ENCODE measurements at places on chromosomes 6 and 20.
A peak's percentile ranks its signal among the peaks of the same experiment; 100 is the strongest.

GRCh38 chr6:8839626-8840025, 404.3 kb upstream of the SLC35B3 start:
- DNase-seq = no peak

DNA sequence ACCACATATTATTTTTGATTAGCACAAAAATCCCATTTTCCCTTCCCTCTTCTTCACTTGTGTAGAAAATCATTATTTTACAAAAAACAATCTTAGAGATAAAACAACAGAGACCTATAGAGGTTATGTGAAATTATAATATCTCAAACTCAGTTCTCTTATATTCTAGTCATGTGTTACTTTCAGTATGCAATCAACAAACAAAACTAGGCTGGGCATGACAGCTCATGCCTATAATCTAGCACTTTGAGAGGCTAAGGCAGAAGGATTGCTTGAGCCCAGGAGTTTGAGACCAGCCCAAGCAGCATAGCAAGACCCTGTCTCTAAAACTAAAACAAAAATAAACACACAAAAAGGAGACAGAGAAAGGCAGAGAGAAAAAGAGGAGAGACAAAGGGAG, 211.4 kb upstream of the SGK1 start:
- no peak for DNase-seq

- no peak for DNase-seq
Observed at GRCh38 chr20:24787071-24787470, 162.0 kb upstream of the CST7 start.

DNA sequence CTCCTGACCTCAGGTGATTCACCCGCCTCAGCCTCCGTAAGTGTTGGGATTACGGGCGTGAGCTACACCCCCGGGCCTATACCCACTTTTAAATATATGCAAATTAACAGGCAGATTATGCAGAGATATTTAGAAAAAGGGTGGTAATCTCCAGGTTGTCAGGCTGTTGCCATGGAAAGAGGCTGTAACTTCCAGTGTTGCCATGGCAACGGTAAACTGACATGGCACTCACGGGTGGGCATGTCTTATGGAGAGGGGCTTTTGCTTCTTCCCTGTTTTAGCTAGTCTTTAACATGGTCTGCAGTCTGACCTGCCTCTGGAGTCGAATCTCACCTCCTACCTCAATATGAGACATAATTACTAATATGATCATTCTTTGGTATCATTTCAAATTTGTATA, 44.9 kb downstream of the ZNF334 start:
- no peak for DNase-seq

- DNase-seq = no peak
Observed at GRCh38 chr6:148263961-148264360, 78.7 kb upstream of the SASH1 start.

DNA sequence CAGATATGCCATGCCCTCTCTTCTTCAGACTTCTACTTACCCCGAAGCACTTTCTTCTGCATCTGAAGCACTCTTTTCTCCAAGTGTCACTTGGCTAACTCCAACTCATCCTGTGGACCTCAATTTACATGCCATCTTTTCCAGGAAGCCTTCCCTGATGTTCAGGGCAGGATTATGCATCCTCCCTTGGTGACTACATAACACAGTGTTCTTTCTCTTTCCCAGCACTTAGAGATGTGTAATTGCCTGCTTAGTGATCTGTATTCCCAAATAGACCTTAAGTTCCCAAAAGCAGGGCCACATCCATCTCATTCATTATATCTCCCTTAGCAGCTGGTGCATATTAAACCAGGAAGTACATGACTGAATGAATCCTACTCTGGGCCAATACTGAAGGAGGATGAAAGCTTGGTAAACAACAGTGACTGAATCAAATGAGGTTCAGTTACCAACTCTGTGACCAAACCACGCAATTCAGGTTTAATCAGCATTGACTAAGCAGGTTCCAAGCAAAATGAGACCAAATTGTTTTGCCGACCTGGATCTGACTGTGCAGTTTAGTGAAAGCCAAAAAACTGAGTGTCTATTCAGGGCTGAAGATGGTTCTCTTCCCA, 121.4 kb upstream of the TCF21 start:
- DNase-seq = no peak

DNA sequence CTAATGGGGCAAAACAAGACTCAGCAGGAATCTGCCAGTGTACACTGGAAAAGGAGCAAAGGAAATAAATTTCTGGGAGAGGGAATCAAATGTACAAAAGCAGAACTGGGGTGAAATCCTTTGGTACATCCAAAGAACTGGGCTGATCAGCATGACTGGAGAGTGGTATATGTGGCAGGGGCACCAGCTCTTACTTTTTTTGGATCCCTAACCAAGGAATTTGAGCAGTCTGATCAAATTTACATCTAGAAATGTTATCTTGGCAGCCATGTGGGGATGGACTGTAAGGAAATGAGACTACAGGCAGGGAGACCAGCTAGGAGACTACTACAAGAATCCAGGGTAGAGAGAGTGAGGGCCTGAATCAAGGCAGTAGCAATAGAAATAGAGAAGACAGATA, 1.2 kb upstream of the ZSCAN31 start:
- DNase-seq = peak; percentile 5

- no peak for DNase-seq
Observed at GRCh38 chr6:166848979-166849748, 107.2 kb downstream of the RNASET2 start.

DNA sequence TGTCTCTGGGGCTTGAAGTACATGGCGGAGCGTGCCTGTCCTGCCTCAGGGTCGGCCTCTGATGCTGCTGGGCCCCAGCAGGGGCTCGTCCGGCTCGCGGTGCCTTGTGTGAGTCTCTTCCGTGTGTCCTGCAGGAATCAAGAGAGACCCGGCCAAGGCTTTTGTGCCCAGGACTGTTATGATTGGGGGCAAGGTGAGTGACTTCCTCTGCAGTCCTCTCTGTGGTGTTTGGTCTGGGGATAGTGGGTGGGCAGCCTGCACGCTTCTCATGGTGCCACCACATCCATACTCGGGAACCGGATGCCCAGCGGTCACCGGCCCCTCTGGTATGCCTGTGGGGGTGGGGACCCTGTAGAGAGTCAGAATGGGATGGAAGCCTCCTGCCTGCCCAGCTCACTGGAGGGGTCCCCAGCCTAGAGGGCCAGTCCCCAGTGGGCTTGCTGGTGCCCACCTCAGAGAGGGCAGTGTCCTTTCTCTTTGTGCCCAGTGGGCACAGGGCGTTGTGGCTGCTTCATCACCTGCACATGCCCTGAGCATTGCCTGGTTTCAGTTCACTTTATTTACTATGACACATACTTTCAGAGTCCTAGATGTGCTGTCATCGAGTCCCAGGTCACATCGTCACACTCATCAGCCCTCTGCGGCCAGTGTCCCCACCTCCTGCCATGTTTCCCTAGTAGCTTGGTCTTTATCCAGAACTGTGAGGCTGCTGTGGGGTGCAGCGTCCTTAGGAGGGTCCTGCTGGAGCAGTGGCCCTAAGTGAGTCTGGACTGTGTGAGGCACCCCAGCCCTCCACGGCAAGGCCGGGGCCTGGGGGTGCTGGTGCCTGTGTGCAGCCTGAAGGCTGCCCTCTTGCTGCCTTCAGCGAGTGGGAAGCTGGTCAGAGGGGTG, 40.7 kb downstream of the PYGB start:
- DNase-seq = no peak

DNA sequence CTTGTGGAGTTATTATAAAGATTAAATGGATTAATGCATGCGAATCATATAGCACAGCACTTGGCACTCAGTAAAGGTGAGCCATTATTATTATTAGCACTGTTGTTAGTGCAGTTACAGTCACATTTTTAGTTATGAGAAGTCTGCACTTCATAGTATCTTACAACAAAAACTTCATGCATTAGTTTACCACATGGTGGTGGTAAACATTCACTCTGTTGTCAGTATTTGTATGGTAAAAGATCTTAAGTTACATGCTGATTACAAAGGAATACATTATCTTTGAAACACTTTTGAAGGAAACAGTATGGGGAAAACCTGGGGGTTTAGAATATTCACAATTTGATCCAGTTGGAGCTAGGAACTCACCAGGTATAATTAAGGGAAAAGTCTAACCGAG, 20.8 kb downstream of the TMEM14A start:
- DNase-seq = peak; percentile 15

DNA sequence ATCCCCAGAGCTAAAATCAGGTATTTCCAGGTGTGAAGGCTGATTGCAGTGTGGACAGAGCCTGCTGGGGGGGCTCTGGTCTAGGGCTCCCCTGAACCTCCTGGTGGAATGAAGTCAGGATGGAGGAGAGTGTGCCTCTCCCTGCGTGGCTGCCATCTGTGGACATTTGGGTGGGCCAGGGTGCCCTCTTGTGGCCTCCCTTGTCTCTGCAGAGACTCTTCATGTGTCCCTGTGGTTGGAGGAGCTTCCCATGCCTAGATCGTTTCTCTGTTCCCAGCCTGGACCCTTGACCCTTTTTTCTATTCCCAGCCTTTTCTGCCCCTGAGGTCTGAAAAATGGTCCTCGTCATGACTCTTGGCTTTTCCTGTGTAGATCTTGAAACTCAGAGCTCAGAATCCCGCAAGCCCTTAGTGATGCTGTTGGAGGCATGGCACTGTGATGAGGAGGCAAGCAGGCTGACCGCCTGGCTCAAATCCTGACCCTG, 9.9 kb upstream of the PSMF1 start:
- DNase-seq = peak; percentile 8

- no peak for DNase-seq
Observed at GRCh38 chr20:17870086-17870740, 98.4 kb downstream of the SNX5 start.

DNA sequence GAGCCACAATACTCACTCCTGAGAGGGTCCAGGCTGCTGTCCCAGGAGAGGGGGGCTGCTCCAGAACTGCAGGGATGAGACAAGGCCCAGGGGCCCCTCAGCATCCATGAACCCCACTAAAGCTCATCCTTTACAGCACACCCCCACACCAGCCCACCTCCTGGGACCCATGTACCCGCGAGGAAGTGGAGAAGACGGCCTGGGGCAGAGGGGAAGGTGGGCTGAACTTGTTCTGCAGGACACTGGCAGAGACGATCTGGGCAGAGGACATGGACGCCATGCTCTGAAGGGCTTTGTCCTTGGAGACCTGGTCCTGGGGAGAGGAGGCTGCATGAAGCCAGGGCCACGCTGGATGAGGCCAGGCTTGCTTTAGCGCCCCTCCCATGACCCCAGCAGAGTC, 10.1 kb downstream of the RPL10A start:
- no peak for DNase-seq

- peak; percentile 78 for DNase-seq
Observed at GRCh38 chr6:130675072-130675471, 152.1 kb upstream of the SMLR1 start.

GRCh38 chr6:13004601-13005000, 288.0 kb downstream of the PHACTR1 start:
- no peak for DNase-seq

DNA sequence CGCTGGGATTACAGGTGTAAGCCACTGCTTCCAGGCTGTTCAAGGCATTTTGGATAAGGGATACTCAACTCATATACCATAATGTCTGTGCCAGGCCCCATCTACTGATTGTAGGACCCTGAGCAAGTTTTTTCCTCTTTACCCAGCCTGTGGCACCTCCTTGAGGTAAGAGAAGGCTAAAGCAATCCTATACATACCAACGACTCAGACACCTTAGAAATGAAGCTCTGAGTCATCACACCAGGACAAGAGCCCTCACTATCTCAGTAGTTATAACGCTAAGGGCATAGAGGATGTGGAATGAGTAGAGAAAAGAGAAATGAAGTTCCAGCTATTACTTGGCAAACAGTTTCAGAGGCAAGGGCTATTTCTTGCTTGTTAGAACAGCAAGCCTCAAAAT, 16.9 kb downstream of the NDRG3 start:
- DNase-seq = peak; percentile 48

DNA sequence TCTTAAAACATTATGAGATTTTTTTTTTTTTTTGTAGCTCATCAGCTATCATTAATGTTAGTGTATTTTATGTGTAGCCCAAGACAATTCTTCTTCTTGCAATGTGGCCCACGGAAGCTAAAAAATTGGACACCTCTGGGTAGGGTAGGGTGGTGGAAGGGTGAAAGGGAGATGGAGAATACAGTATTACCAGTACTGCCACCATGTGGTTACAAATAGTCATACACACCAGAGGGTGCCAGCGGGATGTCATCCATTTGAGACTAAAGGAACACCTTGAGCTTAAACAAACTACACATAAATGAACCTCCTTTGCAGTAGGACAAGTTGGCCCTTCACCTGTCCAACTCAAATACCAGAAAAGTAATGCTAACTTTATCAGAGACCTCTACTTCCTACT, 601.9 kb downstream of the HTR1B start:
- DNase-seq = no peak

GRCh38 chr6:3337521-3338350, 79.0 kb downstream of the PSMG4 start:
- DNase-seq = peak; percentile 28

DNA sequence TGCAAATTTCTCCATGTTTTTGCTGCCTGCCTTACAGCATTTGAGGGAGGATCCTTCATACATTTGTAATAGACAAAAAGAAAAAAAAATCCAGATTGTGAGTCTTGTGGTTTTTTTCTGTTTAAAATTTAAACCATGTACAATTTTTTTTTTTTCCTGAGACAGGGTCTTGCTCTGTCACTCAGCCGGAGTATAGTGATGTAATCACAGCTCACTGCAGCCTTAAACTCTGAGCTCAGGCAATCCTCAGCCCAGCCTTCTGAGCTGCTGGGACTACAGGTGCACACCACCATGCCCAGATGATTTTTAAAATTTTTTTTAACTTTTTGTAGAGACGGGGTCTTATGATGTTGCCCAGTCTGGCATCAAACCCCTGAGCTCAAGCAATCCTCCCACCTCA, 97.0 kb downstream of the GCLC start:
- DNase-seq = no peak

DNA sequence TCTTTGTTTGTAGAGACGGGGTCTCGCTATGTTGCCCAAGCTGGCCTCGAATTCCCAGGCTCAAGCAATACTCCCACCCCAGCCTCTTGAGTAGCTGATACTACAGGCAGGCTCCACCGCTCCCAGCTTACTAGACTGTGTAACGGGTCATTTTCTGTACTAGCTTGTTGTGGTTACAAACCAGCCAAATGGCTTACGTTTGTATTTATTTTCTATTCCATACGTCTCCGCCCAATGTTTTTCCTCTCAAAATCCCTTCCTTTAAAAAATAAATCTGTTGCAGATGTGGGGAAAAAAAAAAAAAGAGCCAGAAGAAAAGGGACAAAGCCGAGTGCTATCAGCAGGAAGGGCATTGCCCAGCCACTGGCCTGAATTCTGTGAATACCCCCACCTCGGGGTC, 41.6 kb downstream of the PRND start:
- DNase-seq = no peak

- peak; percentile 79 for DNase-seq
Observed at GRCh38 chr6:53718597-53719460, 53.3 kb upstream of the KLHL31 start.

- DNase-seq = no peak
Observed at GRCh38 chr6:1607516-1608221, 2.0 kb upstream of the FOXC1 start.
